ENCODE measurements at places on chromosomes 4 and X.
A peak's percentile ranks its signal among the peaks of the same experiment; 100 is the strongest.

GRCh38 chrX:107687445-107687844 lies 59.1 kb downstream of the PRPS1 start:
- no peak overlapping the region for H3K4me3 ChIP-seq
- H3K36me3 ChIP-seq, result no peaks in the 10 kb centered on the region
- H3K27me3 ChIP-seq, result no peaks in the 10 kb centered on the region
- no peak overlapping the region for H3K27ac ChIP-seq
- H3K4me1 ChIP-seq, result peaks cover 28% of the 10 kb centered on the region

GRCh38 chrX:48468693-48469691 lies 1.1 kb downstream of the SLC38A5 start:
- DNase-seq, result no peak
- H3K4me1 ChIP-seq, result peaks cover 16% of the 10 kb centered on the region
- peak overlapping the region; percentile 55 for H3K4me3 ChIP-seq
- no peaks in the 10 kb centered on the region for H3K27me3 ChIP-seq
- H3K27ac ChIP-seq, result peak overlapping the region; percentile 52

DNA sequence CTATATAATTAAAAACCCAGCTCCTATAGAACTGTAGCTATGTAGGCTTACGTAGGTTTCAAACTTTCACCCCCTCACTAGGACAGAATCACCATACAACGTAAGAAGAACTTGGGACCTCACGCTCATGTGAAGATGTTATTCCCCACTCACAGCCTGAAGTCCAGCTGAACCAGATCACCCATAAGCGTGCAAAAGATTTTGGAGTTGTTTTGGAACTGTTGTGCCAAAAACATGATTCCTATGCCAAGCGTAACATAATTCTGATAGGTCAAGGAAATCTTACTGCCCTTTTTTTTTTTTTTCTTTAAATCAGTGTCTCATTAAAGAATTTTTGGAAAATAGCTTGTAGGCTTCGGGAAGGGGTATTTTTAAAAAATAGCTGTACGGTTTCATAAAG lies 57.0 kb downstream of the LCORL start:
- H3K36me3 ChIP-seq, result no peaks in the 10 kb centered on the region
- H3K27me3 ChIP-seq, result no peaks in the 10 kb centered on the region
- no peaks in the 10 kb centered on the region for H3K4me1 ChIP-seq

- no peak overlapping the region for H3K27ac ChIP-seq
- H3K27me3 ChIP-seq, result no peaks in the 10 kb centered on the region
- H3K36me3 ChIP-seq, result no peaks in the 10 kb centered on the region
These were observed 49.3 kb upstream of the EPHA5 start for GRCh38 chr4:65719635-65720034.

- DNase-seq, result no peak
- H3K4me1 ChIP-seq, result no peaks in the 10 kb centered on the region
- no peak overlapping the region for H3K27ac ChIP-seq
- no peaks in the 10 kb centered on the region for H3K36me3 ChIP-seq
These were observed 269.0 kb upstream of the CXXC4 start for GRCh38 chr4:104763554-104764222.

- H3K4me3 ChIP-seq, result no peak overlapping the region
- no peak overlapping the region for H3K27ac ChIP-seq
- no peaks in the 10 kb centered on the region for H3K36me3 ChIP-seq
- no peaks in the 10 kb centered on the region for H3K4me1 ChIP-seq
- no peak for DNase-seq
- no peaks in the 10 kb centered on the region for H3K27me3 ChIP-seq
These were observed 33.2 kb upstream of the MAN2B2 start for GRCh38 chr4:6541789-6542188.

DNA sequence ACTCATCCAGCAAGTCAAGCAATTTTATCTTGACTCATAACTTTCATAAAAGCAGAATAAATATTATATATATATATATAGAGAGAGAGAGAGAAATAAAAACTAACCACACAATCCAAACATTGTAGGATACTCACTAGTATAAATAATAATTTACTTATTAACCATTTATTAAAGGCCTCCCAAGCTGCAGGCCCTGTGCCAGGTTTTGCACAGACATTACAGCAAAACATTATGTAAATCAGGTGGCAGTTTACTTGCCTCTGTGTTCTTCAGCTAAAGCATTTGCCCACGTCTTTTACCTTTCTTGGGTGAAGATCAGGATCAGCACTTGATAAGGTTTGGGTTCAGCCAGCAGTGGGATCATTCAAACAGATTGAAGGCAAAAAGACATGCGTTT lies 75.6 kb downstream of the CLDN22 start:
- no peaks in the 10 kb centered on the region for H3K27me3 ChIP-seq
- no peak for DNase-seq
- H3K36me3 ChIP-seq, result peaks cover 11% of the 10 kb centered on the region
- no peak overlapping the region for H3K27ac ChIP-seq
- no peak overlapping the region for H3K4me3 ChIP-seq
- H3K4me1 ChIP-seq, result peaks cover 4% of the 10 kb centered on the region

GRCh38 chrX:121221322-121221977 lies 174.0 kb downstream of the GLUD2 start:
- no peaks in the 10 kb centered on the region for H3K36me3 ChIP-seq
- no peaks in the 10 kb centered on the region for H3K27me3 ChIP-seq
- H3K27ac ChIP-seq, result no peak overlapping the region
- H3K4me1 ChIP-seq, result no peaks in the 10 kb centered on the region
- no peak overlapping the region for H3K4me3 ChIP-seq
- DNase-seq, result no peak

DNA sequence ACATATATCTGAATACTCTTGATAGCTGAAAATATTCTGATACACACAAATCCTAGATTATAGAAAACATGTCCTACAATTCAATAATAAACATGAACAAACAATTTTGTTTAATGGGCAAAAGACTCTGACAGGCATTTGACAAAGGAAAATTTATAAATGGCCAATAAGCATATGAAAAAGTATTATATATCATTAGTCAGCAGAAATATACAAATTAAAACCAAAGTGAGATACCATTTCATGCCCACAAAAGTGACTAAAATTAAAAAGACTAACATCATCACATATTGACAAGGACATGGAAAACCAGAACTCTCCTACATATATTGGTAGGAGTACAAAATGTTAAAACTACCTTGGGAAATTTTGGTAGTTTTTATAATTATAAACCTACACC lies 2.7 kb upstream of the MAPK10 start:
- no peak for DNase-seq
- H3K4me3 ChIP-seq, result no peak overlapping the region
- peaks cover 4% of the 10 kb centered on the region for H3K4me1 ChIP-seq
- no peak overlapping the region for H3K27ac ChIP-seq
- H3K27me3 ChIP-seq, result peaks cover 6% of the 10 kb centered on the region

Data from large intestine (tissue), 12 donors.